ENCODE measurements at places on chromosomes 3 and 15.

DNA sequence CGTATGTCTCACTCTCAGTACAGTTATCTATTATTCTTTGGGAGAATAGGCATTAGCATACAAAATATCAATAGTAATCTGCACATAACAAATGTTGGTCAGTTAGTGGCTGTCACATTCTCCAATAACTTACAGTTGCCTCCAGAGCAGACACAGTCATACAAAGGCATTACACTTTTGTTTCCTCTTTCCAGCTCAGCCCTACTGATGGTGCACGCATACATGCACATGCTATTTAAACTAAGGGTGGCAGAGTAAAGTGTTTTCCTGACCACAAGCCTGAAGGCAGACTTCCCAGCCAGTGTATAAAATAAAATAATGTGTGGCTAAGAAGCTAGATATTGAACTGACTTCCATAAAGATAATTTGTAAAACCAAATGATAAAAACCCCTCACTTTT, 47.6 kb downstream of the PHLDB2 start:
- no peak for DNase-seq

DNA sequence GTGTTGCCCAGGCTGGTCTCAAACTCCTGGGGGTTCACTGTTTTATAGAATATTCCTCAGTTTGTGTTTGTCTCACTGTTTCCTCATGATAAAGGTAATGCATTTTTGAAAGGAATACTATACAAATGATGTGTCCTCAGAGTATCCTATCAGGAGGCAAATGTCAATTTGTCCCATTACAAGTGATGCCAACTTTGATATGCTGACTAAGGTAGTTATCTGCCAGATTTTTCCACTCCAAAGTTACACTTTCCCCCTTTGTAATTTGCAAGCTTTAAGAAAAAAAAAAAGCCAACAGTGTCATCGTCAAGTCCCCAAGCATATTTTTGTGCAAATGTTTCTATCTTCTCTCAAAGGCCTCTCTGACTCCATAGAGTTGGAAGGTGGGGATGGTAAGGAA, 9.0 kb downstream of the EIF5A2 start:
- no peak for DNase-seq

GRCh38 chr3:136512381-136512780, 239.8 kb downstream of the STAG1 start:
- DNase-seq, result no peak

DNA sequence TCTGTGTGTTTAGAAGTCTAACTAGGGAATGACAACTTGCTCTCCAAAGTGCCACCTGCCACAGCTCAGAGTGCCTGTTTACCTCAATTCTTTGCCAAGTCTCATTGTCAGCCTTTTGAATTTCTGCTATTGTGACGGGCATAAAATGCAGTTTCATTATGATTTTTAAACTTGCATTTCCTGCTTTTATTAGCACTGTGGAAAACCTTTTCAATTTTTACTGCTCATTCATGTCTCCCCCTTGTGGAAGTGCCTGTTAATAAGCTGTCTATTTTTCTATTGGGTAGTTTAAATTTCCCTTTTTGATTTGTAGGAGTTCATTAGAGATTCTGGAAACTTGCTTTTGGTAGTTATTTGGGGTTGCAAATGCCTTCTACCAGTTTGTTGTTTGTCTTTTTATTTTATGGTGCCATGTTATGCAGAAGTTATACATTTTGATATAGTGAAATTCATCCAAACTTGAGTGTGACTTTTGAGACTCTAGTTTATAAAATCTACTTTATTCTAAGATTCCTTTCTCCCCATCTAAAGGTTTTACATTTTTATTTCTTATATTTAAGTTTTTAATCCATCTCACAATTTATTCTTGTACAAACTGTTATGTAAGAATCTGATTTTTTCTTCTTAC, 53.9 kb upstream of the FRMD4B start:
- DNase-seq, result peak; percentile 5

DNA sequence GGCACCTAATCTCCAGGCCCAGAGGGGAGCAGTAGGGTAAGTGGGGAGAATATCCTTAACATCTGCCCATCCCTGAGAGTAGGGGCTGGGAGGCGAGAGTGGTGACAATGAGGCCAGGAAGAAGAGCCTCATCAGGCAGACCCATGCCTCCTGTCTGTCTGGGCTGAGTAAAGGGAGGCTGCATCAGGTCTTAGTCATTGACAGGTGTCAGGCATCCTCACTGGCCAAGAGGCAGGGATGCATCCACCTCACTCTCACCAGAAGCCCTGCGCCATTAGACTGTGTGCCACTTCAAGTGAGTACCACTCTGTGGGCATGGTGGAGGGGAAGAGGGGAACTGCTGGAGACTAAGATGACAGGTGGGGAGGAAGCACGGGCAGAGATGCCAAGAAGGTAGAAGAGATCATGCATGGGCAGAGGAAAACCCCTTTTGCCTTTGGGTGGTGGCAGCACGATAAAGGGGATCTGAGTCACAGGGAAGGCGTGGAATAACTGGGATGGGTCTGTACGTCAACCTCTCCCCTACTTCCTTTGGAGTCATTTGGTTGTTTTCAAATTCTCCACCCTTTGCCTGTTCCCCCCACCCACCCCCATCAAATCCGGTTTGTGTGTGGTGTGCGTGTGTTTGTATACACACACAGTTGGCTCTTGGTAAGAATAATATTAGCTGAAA, 14.1 kb downstream of the ANAPC13 start:
- DNase-seq, result no peak

DNA sequence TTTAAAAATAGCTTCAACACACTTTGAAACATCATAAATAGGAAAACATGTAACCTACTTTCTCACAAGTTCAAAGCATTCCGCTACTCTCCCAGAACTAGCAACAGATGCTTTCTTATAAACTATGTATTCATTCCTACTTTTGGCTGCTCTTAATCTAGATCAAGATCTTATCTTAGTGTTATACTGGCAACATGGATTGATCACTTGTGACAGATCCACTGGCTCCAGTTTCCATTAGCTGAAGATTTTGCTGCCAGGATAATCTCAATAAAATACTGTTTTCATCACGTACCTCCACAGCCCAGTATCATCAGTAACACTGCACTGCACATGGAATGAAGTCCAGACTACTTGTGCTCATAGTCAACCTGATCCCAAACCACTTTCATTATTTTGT, 491.7 kb upstream of the AGTR1 start:
- no peak for DNase-seq

GRCh38 chr3:69385123-69385722, 665 bp downstream of the FRMD4B start:
- DNase-seq, result no peak

GRCh38 chr3:40718681-40719080, 193.9 kb downstream of the ZNF621 start:
- no peak for DNase-seq

GRCh38 chr3:44321335-44321734, 17.2 kb upstream of the TCAIM start:
- DNase-seq, result no peak

DNA sequence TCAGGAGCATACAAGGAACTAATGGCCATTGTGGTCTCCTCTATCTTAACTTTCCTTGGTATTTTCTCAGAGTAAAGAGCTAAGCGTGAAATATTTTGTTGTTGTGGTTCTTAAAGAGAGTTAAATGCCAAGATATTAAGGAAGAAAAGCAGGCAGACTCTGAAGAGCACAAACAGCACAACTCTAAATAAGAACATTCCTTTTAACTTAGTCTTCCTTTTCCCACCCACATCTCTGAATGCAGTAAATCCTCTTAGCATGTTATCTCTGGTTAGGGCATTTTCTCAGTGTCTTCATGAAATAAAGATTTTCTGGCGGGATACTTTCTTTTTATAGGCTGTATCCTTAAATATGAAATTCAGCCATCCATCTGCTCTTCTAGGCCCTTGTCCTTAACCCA, 1.5 kb downstream of the GPR87 start:
- no peak for DNase-seq

GRCh38 chr15:51181905-51182304, 87.2 kb upstream of the TNFAIP8L3 start:
- DNase-seq, result no peak

- DNase-seq, result no peak
Observed at GRCh38 chr3:46882377-46883053, 5.0 kb downstream of the PTH1R start.

DNA sequence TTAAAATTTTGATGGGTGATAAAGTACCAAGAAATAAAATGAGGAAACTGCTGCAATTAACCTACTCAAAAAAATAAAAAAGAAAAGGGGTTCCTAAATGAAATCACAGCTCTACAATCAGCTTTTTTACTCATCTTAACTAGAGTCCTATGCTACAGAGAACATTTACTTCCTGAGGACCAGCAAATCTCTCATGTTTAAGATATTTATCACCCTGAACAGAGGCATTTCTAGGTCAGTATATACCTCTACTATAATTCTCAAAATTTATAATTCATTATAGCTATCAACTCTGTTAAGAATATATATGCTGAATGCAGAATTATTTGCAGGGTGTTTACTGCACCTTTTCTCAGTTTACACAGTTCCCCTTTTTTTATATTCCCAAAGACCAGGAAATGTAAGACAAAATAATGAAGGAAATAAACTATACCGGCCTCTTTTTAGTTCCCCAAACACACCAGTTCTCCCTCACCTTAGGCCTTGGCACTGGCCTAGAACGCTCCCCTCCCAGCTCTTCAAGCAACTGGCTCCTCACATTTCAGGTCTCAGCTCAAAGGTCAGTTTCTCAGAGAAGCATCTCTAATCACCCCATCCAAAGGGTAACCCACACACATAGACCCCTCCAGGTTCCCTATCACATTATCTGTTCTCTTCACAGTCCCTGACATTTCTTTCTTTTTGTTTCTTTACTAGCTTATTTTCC, 71.1 kb downstream of the LRRFIP2 start:
- DNase-seq, result no peak

- no peak for DNase-seq
Observed at GRCh38 chr3:5735896-5736295, 548.4 kb downstream of the EDEM1 start.

DNA sequence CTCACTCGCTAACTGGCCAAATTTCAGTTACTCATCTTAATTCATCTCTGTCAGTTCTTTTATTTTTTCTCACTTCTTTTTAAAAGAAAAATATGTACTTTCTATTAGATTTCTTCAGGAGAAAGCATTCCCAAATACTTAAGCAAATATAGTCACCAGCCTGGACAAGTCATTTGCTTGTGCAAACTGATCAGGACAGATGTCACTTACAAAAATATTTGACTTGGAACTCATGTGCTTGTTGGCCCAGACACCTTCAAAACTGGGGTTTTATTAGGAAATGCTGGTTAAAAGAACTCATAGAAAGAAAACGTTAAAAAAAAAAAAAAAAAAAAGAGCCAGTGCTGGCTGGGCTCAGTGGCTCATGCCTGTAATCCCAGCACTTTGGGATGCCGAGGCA, 31.3 kb upstream of the FOXP1 start:
- DNase-seq, result no peak

DNA sequence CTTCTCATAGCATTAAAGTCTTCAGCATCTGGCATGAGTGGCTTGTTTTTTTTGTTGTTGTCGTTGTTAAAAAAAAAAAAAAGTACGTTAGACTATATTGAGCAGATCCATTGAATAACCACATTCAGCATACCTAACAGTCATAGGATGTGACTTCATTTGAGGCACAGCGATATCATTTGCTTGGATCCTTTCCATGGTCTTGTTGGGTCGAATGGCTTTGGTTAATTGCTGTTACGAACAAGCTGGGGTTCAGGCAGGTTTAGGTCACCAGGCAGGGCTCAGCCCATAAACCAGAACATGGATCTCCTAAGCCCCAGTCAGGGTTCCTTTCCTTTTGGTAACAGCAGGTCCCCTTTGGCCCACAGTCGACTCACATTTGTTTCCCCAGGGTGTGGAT, 76.2 kb downstream of the POLR2M start:
- no peak for DNase-seq

DNA sequence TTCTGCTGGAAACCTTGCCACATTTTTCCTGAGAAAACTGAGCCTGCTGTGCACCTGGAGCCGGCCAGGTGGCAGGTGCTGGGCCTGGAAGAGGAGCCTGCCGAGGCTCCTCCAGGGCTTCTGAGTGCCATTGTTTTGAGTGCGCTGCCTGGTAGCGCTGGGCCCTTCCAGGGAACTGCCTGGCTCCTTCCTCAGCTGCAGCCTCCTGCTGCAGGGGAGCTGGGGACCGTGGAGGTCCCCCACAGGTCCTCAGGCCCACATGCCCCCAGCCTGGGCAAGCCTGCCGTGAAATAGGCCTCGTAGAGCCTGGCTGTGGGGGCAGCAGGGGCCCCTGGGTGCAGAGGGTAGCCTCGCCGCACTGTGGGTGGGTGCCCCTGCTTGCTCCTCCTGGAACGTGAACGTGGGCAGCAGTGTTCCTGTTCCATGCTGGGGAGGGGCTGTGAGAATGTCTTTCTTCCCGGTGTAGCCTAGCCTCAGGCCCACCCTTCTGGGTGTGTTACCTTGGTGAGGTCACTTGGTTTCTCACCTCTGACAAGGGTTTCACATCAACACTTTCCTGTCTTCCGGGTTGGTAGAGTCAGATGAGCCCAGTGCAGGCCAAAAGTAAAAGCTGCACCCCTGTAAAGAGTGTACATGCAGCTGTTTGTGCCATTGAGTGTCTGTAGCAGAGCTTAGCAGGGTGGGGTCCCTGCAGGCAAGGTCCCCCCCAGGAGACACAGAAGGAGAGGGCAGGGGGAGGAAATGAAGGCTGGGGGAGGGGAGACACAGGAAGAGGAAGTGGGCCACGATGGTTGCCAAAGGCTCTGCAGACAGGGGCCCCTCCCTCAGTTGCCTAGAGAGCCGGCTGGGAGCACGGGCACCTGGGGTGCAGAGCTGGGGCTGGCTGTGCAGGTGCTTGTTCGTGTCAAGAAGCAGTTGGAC, 34.5 kb downstream of the KLF13 start:
- no peak for DNase-seq
